ENCODE measurements at places on chromosomes 7 and 10.

GRCh38 chr10:116260599-116260998 is 12.4 kb downstream of the GFRA1 start:
- no peak for DNase-seq

- no peak for DNase-seq
Observed at GRCh38 chr7:7972922-7973594, 4.5 kb downstream of the GLCCI1 start.

DNA sequence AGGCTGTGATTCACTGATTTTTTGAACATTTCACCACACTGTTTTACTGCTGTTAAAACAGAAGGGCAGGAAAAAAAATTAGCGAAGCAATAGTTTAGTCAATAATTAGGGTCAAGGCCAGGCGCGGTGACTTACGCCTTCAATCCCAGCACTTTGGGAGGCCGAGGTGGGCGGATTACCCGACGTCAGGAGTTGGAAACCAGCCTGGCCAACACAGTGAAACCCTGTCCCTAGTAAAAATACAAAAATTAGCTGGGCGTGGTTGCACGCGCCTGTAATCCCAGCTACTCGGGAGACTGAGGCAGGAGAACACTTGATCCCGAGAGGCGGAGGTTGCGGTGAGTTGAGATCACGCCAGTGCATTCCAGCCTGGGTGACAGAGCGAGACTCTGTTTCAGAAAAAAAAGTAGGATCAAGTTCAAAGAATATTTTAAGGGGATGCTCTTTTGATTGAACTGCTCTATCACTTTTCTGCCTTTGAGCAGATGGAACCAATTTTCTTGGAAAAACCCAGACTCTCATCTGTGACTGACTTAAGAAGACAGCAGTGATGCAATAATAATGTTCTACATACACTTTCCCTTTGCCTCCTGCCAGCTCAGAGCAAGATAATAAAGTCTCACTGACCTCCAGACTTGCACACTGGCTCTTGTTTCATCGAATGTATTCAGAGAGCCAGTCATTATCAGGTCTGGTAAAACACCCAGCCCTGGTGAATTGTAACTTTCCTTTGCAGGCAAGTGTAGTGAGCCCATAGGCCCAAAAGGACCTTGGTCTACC is 1.6 kb upstream of the PPA1 start:
- peak; percentile 69 for DNase-seq

- DNase-seq = no peak
Observed at GRCh38 chr7:119382726-119383125, 890.2 kb upstream of the KCND2 start.

DNA sequence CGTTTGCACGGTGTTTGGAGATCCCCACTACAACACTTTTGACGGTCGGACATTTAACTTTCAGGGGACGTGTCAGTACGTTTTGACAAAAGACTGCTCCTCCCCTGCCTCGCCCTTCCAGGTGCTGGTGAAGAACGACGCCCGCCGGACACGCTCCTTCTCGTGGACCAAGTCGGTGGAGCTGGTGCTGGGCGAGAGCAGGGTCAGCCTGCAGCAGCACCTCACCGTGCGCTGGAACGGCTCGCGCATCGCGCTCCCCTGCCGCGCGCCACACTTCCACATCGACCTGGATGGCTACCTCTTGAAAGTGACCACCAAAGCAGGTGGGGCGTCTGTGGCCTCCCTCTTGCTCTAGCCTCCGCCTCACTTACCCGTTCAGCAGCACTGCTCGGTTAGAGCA is 173.5 kb downstream of the BMPER start:
- DNase-seq = no peak

DNA sequence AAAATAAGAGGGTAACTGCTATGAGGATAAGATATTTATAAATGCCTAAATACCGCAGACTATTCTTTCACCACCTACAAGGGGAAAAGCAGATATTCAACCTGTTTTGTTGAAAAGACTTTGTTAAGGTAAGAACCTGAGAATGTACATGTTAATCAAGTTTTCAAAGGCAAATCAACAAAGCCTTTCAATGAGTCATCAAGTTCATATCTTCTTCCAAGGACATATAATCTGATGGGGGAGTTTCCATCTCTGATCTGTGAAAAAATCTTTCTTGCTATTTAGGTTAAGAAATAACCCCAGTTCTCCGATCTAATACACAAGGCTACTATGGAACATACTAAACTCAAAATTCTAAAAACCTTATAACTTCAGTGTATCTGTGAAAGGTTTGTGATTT is 40.0 kb upstream of the ANLN start:
- no peak for DNase-seq

DNA sequence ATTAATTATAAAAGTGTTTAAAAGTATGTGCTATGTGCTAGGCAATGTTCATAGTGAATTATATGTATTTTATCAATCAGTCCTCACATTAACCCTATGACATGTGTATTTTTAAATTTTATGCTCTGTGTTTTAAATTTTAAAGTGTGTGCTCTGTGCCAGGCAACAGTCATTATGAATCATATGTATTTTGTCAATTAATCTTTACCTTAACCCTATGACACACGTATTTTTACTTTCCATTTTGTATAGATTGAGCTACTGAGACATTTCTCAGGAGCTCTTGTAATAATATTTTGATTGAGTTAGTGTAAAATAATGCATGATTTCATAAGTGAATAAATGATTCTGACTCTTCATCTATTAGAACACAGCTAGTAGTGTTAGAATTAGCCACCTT is 117.8 kb downstream of the THSD7A start:
- no peak for DNase-seq

Data from fibroblast of skin of scalp (primary cell).